ENCODE measurements at places on chromosomes 3 and 15.

- no peak for DNase-seq
These were observed 1.6 kb downstream of the PARP3 start for GRCh38 chr3:51943451-51944391.

DNA sequence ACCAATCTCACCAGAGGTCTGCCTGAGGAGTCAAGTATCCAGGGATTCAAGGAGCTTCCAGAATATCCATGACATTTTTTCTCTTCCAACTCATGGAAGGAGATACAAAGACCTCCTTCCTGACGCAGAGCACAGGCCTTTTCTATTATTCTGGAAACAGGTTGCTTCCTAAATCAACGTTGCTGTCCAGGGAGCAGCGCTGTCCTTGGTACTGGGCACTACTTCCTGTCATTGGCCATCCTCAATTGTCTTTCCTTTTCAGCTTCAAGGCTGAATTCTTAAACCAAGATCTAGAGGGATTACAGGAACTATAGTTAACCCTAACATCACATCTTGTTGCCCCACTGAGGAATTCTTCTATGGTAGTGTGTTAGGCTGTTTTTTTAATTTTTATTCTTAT lies 50.4 kb upstream of the TBC1D21 start:
- DNase-seq, result no peak

DNA sequence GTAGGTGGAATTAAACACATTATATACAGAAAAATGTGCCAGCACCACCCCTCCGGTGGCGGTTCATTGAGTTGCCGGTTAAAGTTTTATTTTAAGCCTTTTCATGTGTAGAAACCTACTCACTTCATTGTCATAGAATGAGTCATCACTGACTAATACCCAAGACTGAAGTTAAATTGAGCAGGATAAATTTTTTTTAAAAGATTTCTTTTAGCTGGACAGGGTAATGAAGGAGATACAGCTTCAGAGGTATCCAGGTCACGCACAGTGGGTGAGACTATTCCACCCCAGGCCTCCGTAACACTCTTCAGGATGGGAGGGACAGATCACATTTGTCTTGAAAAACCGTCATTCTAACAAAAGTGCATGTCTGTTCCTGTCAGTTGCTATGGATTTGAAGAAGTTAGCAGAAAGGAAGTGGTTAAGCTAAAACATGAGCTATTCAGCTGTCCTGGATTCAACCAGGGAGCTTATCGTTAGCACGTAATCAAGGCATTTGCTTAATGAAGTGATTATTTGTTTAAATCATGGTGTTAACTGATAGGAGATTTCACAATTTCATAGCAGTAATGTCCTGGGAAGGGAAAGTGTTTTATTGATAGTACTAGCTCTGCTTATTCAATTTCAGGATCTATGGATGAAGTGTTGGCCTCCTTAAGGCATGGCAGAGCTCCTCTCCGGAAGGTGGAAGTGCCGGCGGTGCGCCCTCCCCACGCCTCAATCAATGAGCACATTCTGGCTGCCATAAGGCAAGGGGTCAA lies 23.4 kb downstream of the WHAMM start:
- no peak for DNase-seq

GRCh38 chr3:27626596-27627118 lies 95.5 kb downstream of the EOMES start:
- DNase-seq, result no peak

DNA sequence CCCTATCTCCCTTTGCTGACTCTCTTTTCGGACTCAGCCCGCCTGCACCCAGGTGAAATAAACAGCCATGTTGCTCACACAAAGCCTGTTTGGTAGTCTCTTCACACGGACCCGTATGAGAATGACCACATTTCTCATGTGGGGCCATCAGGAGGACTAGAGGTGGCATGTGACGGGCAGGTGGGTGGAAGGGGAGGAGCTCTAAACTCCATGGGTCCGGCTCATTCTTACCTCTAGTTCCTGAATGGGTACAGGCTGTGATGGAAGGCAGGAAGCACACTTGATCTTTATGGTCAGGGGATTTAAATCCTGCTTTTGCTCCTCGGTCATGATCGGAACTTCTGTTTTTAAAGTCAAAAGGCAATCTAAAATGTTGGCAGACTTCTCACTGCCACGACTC lies 28.6 kb downstream of the CFAP92 start:
- no peak for DNase-seq

DNA sequence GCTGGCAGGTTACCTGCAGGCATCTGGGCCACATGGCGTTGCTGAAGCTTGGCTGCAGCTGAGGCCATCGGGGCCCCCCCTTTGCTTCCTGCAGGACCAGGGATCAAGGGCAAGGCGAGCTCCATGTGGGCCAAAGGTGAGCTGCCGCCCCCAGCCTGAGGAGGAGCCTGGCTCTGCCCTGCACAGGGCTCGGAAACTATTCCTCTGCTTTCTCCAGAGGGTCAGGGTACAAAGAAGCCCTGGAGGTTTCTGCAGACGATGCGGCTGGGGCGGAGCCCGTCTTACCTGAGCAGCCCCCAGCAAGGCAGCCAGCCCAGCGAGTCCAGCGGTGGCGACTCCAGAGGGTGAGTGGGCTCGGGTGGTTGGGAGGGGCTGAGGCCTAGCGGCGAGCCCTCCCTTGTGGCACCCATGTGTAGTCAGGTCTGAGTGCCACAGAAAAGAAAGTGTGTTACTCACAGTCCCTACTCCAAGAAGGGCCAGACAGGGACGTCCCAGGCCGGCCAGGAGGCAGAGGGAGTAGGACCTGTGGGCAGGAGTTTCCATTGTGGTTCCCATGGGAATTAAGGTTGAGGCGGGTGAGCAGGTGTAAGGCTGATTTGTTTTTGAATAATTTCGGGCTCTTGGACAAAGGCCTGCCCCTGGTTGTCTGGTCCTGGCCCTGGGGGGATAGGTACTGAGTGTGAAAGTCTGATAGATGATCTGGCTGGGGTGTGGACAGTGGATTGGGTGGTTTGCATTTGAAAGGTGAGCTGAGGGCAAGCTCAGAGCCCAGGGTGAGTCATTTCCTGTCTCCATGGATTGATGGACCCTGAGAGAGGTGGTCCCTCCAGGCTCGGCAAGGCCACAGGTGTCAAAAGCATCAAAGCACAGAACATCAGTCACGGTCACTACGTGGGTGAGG lies 25.4 kb downstream of the CFAP100 start:
- DNase-seq, result no peak

- DNase-seq, result no peak
These were observed 8.5 kb downstream of the EOMES start for GRCh38 chr3:27713435-27714145.

- no peak for DNase-seq
These were observed 60.5 kb upstream of the GLCE start for GRCh38 chr15:69099941-69100340.

- DNase-seq, result no peak
These were observed 39.1 kb downstream of the MYO1E start for GRCh38 chr15:59333401-59334075.

DNA sequence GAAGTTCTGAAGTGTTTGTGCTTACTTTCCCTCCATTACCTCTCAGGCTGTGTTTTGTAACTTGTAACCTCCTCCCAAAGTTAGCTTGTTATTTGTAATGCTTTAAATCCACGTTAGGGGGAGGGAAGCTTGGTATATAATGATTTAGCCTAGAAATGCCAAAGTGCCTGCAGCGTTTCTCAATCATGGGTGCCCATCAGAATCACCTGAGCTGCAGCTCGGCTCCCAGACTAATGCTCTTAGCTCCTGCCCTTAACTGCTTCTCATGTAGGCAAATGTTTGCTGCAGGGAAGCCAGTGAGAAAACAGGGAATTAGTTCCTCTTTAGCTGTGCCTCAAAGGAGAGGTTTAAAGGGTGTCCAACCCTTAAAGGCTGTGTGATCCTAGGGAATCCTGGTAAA lies 219.2 kb upstream of the NAALADL2 start:
- no peak for DNase-seq

- no peak for DNase-seq
These were observed 157.4 kb upstream of the CTNNB1 start for GRCh38 chr3:41041899-41042298.

- no peak for DNase-seq
These were observed 5.5 kb downstream of the PLD1 start for GRCh38 chr3:171804618-171805389.

DNA sequence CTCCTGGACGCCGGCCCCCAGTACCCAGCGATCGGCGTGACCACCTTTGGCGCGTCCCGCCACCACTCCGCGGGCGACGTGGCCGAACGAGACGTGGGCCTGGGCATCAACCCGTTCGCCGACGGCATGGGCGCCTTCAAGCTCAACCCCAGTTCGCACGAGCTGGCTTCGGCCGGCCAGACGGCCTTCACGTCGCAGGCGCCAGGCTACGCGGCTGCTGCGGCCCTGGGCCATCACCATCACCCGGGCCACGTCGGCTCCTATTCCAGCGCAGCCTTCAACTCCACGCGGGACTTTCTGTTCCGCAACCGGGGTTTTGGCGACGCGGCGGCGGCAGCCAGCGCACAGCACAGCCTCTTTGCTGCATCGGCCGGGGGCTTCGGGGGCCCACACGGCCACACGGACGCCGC lies 956 bp downstream of the ZIC1 start:
- no peak for DNase-seq

DNA sequence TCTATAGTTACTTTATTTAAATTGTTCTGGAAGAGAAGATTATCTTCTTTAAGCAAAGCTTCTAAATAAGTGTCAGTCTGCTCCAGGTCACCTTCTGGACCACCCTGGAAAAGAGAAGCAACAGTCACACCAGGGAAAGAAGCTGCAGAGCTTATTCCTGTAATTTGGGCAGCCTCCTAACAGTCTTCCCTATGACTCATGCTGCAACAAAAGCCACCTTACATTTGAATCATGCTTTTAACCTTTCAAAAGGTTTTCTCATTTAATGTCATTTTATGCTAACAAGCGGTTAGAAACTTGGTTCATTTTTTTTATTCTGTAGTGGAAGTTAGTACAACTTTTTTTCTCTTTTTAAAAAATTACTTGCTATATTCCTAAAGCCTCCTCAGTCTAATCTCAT lies 5.3 kb upstream of the GUCA1C start:
- DNase-seq, result no peak

GRCh38 chr3:129383292-129383860 lies 45.1 kb downstream of the EFCAB12 start:
- no peak for DNase-seq

GRCh38 chr15:31842532-31843195 lies 187.7 kb upstream of the CHRNA7 start:
- DNase-seq, result no peak

GRCh38 chr3:125684199-125684598 lies 88.9 kb upstream of the OSBPL11 start:
- DNase-seq, result no peak

Data from T-helper 1 cell (primary cell).